Fibroblast of skin of scalp (primary cell): ENCODE measurements at places on chromosomes 12 and 14.

DNA sequence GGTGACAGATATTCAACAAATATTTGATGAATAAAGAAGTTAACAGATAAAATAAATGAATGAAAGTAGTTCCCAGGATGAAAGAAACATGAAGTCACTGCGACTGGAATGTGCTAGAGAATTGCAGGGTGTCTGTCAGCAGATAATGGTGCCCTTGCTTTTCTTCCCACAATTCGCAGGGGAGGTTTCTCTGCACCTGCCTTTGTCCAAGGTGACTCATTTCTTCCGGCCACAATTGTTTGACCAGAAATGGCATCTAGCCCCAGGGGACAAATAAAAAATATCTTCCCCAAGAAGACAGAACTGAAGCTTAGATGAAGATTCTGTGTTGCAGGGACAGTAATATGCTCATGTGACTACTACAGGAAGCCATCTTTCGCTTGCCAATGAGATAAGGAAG lies 316.1 kb upstream of the TBX3 start:
- peak; percentile 42 for DNase-seq

- DNase-seq = peak; percentile 84
Measured at GRCh38 chr14:99821519-99822508, 28.6 kb downstream of the EML1 start.

DNA sequence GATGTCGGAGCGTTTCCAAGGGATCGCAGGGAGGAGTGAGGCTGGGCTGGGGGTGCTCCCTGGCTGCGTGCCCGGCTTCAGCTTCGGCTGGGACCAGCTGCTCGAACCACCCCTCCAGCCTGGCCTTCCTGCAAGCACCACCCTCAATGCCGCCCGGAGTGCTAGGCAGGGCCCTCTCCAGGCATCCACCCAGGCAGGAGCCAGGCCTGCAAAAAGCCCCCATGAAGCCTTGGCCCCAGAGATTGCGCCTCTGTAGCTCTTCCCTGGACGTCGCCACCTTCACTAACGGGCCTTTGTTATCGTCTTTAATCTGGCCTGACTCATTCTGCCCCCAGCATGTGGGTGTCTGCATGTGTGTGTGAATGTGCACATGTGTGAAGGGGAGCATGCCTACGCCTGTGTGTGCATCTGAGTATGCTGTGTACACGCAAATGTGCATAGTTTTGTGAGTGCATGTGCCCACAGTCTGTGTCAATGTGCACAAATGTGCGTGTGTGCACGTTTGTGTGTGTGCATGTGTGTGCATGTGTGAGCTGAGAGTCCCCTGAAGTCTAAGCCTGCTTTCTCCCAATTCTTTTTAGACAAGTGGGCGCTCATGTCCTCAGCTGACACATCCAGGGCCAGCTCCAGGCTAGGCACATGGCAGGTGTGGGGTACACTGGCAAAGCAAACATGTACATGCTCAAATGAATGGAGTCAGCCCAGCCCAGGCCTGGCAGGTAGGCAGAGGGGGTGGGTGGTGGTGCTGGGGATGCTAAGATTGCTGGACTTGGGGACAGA lies 195.4 kb upstream of the C14orf180 start:
- no peak for DNase-seq

DNA sequence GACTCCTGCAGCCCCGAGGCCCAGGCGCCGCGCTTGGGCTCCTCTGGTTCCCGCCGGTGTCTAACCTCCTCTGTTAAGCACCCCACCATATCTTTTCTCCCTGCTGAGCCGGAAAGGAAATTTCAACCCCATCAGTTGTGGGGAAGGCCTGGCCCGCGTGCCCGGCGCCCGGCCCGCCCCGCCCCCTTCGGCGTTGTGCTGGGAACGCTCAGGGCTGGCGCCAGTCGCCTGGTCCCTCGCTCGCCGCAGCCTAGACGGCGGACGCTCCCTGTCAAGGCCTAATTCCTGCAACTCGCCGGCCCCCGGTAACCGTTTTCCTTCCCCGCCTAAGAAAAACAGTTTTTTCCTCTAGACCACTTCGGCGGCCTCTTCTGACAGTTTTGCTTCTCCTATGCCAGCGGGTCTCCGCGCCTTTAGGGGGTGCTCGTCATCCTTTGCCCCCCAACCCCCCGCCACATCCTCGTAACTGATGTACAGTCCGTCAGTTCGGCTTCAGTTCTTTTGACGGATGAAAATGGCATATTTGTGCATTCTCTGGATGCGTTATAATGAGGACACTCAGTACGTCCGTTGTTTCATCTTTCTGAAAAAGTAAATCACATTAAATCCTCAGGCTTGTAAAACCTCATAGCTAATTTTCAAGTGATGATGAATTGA lies 506 bp upstream of the NAP1L1 start:
- no peak for DNase-seq

GRCh38 chr12:88062474-88062873 lies 33.3 kb upstream of the C12orf50 start:
- DNase-seq = no peak

DNA sequence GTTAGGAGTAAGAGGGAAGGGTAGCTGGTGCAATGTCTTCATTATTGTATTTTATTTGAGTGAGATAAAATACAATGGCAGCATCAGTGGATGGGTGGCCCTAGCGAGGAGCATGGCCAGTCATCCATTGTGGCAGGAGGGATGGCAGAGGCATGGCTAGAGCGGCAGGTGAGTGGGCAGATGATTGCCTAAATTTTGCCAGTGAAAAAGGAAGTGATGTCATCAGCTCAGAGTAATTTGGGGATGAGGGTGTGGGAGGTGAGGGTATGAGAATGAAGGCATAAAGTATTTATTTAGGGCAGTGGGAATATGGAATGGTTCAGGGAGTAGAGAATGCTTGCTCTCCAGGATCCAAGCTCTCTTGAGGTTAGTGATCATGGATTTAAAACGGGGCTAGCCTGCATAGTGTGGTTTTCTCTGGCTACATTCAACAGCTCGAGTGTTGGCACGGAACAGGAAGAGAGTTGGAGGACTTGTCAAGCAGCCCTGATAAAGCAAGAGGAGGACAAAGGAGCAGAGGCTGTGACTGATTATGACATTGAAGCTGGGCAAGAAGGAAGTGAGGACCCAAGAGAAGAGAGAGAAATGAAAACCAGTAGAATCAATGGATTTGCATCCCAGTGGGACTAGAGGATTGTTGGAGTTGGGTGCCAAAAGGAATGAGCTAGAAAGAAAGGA lies 18.7 kb upstream of the SERPINA6 start:
- peak; percentile 83 for DNase-seq

DNA sequence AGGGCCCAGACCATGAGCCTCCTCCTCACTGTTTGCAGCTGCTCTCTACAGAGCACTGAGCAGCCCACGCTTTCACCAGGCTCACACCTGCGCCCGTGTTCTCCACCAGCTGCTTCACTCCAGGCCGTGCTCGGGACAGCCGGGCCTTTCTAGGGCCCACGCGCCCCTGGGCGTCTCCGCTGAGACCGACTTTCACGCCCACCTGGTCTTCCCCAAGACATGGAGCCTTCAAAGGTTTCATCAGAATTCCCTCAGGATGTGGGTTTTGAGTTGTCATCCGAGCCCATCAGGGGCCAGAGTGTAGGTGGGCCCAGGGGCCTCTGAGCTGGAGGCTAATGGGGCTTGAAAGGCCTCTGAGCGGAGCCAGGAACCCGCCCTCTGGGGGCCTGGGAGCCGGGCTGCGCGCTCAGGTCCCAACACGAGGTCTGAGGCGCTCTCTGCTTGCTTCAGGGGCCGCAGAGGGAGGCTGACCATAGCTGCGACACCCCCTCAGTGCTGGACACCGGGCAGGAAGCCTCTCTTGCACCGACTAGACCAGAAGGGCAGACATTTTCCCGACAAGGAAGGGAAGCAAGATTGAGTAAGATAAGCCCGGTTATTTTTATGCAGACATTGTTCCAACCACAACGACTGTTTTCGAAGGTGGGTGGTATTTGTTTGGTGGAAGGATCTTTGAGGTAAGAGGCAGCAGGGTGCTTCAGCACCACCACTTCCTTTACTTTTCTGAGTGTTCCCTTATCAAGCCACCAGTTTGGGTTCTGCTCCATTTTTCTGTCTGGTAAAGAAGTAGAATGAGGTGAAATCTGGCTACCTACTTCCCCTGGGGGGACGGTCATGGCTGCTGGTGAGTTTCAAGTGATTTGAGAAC lies 125.0 kb upstream of the FUT8 start:
- no peak for DNase-seq

DNA sequence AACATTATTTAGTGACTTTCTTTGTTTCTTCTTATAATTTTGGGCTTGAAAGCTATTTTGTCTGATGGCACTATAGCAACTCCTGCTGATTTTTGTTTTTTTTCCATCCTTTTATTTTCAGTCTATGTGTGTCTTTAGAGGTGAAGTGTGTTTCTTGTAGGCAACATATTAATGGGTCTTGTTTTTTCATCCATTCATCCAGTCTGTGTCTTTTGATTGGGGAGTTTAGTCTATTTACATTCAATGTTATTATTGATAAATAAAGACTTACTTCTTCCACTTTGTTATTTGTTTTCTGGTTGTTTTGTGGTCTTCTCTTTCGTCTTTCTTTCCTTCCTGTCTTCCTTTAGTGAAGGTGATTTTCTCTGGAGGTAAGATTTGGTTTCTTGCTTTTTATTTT lies 198.0 kb downstream of the CRADD start:
- DNase-seq = no peak

GRCh38 chr14:31228533-31228932 lies 20.9 kb upstream of the HECTD1 start:
- no peak for DNase-seq

DNA sequence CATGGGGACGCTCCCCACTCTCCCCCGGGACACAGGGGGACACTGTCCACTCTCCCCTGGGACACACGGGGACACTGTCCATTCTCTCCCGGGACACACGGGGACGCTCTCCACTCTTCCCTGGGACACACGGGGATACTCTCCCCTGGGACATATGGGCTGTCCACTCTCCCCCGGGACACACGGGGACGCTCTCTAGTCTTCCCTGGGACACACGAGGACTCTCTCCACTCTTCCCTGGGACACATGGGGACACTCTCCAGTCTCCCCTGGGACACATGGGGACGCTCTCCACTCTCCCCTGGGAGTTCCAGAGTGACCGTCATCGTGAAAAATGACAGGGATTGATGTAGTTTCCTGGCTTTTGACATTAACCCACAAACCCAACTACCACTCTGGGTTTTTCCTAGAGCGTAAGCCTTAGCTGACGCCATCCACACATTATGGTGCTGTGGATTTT lies 3.0 kb upstream of the P2RX2 start:
- no peak for DNase-seq

DNA sequence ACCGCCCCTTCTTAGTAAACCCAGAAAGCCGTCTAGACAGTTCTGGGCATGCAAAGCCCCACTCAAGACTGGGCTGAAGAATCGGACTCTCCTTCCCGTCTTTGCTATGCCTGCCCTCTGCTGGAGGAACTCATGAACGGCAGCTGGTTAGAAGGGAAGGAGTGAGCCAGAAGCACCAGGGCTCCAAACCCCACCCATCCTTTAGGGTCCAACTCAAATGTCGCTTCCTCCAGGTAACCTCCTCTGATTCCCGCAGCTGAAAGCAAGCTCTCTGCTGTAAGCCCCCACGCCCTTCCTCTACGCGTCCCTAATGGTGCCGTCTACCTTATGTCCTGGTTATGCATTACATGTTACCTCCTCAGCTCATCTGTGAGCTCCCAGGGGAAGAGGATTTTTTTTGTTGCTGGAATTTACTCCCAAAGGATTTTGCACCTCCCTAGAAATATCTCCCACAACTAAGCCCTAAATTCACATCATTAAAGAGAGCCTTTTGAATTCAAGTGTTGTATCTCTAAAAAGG lies 59.0 kb upstream of the SCN8A start:
- DNase-seq = peak; percentile 79

DNA sequence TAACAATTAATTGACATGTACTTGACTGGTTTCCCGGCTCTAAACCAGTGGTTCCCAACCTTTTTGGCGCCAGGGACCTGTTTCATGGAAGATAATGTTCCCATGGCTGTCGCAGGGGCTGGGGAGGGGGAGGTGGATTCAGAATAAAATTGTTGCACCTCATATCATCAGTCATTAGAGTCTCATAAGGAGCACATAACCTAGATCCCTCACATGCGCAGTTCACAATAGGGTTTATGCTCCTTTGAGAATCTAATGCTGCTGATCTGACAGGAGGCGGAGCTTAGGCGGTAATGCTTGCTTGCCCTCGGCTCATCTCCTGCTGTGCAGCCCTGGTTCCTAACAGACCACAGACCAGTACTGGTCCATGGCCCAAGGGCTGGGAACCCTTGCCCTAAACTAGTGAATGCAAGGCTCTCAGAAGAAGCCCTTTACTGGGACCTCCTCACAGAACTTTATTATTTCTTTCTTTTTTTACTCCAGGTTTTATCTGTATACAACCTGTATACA lies 86.4 kb upstream of the SINHCAF start:
- DNase-seq = no peak

DNA sequence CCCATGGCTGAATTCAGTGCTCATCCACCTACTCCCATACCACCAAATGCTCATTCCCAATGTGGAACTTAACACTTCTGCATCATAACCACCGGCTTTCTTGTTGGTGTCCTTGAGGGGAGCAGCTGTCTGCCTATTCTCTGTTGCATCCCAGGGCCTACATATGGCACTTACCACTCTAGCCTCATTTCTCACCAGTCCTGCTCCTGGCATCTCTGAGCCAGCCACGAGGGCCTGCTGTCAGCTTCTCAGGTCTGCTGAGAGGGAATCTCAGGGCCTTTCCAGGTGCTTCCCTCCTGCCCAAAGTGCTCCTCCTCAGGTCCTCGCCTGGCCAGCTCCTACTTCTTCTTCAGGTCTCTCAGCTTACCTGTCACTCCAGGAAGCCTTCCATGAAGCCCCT lies 24.0 kb upstream of the RND1 start:
- DNase-seq = no peak

GRCh38 chr14:75446447-75446846 lies 18.6 kb downstream of the JDP2 start:
- DNase-seq = no peak

DNA sequence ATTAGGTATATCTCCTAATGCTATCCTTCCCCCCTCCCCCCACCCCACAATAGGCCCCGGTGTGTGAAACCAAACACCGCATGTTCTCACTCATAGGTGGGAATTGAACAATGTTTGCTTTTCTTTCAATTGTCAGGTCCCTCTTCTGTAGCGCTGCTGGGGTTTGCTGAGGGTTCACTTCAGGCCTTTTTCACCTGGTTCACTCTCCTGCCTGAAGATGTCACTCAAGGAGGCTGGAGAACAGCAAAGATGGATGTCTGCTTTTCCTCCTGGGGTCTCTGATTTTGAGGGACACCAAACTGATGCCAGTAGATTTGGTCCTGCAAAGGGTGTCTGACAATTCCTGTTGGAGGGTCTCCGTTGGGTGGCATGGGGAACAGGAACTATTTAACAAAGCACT lies 35.8 kb downstream of the KLRK1 start:
- no peak for DNase-seq

DNA sequence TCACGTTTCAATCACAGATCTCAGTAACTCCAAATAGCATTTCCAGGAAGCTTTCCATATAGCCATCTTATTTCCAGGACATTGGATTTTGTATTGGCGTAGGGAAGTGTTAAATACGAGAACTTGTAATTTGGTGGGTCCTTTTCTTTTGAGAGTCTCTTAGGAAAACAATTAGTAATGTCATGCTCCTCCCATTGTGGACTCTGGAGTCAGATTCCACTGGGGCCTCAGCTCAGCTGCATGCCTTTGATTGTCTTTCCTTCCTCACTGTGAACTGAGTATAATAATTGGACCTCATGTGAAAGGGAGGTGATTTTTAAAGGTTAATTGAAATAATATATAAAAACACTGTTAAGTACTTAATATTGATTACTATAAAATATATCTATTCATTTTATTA lies 462.6 kb downstream of the NPAS3 start:
- no peak for DNase-seq

GRCh38 chr14:25103271-25103670 lies 53.3 kb upstream of the STXBP6 start:
- DNase-seq = no peak
